EL (cell line): ENCODE measurements at places on chromosomes 11 and 22.

DNA sequence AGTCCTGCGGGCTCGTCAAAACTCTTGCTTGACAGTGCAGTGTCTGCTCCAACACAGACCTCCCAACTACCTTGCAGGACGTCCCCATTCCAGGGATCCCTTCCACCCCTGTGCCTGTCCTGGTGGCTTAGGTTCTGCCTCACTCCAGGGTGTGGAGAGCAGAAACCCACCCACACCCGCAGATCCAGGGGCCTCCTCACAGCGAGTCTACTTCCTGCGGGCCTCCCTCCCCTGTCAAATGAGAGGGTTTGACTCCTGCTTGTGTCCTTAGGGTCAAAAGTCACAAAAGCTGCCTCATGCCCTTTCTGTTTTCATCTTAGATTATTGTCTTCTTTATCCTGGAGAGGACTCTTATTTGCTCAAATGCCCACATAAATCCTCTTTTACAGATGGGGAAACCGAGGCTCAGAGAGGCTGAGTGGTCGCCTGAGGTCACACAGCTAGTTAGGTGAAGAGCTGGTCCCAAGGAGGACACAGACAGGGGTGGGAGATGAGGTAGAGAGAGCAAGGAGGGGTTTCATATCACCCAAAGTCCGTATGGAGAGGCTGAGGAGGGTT, 81.1 kb upstream of the KCNQ1OT1 start:
- DNase-seq: no peak

DNA sequence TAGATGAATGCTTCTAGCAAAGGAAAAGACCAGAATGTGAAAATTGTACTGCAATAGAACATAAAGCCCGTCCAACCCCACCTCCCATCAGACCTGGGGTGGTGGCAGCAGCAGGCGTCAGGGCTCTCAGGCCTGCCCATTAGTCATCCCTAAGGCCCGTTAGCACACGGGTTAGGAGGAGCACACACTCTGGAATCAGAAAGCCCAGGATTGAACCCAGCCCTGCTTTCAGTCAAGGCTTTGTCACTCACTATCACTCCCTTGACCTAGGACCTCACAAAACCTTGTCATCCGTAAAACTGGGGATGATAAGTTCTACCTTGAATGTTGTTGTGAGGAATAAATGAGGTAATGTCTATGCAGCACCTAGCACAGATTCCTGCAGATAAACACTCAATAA, 26.9 kb downstream of the MICAL3 start:
- peak; percentile 59 for DNase-seq

- DNase-seq: peak; percentile 36
Observed at GRCh38 chr11:2975594-2975993, 16.5 kb downstream of the NAP1L4 start.

DNA sequence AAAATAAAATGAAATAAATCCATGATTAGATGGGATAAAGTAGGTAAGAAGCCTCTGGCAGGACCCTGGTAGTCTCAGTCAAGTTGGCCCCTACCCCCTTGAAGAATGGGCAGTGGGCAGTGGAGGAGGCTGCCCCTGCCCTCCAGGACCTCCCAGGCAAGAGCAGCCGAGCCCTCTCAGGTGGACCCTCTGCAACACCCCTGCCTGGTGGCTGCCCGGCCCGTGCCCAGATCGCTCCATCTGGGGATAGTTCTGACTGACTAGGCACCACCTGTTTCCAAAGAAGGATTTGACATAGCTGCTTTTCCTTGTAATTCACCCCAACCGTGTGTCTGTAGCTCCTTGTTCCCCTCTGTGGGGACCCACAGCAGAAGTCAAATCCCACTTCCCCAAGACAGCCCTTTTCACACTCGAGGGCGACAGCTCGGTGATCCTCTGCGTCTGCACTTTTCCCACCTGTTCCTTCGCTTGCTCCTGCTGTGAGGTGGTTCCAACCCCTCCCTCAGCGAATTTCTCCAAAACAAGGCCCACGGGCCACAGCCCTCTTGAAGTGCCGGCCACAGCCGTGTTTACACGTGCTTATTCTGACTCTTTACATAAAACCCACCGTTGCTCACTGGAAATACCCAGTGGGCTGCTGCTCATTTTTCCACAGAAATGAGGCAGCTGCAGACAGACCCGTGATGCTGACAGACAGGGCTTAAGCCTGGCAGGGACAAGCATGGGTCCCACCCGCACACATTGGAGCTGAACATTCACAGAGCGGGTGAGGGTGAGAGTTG, 5.5 kb upstream of the TMPRSS13 start:
- DNase-seq: no peak

DNA sequence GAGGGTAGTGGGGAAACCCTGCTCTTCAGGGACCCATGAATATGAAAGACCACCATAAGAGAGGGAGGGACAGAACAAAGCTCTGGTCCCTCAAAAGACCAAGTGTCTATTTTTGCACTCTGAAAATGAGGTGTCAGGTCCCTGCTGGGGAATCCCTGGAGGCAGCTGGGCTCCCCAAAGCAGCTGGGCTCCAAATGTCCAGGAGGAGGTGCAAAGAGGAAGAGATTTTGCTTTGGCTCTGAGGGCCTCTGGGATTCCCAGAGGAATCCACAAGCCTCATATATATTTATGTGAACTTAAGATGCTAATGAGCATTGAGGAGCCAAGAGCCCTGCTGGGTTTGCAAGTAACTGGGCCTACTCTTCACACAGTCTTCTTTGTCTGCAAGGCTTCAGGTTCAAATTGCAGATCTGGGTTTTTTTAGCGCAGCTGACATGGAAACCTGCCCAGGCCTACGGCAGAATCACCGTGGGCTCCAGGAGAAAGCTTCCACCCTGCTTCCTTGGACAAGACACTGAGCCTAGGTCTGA, 26.0 kb downstream of the CLMP start:
- no peak for DNase-seq

GRCh38 chr22:41922328-41922727, 4.3 kb downstream of the TNFRSF13C start:
- no peak for DNase-seq

DNA sequence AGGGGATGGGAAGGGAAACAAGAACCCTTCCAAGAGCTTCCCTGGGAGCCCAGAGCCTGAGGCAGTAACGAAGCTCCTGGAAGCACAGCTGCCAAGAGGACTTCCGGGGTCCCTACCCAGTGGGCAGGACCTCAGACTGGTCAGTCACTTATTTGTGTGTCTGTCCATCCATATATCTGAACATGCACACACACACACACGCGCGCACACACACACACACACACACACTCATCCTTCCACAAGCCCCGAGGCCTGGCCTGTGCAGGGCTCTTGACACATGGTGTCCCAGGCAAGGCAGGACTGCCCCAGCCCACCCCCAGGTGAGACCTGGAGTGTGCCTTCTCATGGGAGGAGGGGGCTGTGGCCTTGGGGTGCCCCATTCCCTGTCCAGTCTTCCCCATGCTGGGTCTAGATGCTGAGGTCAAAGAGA, 44.9 kb downstream of the IGLL5 start:
- no peak for DNase-seq

GRCh38 chr11:128593281-128593680, 5.9 kb upstream of the ETS1 start:
- peak; percentile 82 for DNase-seq

DNA sequence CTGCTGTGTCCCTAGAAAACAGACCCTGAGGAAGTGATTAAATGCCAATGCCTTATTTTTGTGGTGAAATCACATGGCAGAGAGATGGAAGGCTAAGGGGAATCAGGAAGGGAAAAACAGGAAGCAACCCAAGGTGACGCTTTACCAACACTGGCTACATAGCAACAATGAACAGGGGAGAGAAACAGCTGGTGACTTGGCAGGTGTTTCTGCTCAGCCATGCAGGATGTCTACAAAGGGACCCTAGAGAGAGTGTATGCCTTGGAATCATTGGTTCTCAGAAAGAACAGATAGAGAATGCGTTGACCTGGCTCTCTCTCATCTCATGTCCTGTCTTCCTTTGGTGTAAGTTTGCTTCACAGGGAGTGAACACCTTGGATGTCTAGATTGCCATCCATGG, 911.9 kb downstream of the OPCML start:
- DNase-seq: no peak

DNA sequence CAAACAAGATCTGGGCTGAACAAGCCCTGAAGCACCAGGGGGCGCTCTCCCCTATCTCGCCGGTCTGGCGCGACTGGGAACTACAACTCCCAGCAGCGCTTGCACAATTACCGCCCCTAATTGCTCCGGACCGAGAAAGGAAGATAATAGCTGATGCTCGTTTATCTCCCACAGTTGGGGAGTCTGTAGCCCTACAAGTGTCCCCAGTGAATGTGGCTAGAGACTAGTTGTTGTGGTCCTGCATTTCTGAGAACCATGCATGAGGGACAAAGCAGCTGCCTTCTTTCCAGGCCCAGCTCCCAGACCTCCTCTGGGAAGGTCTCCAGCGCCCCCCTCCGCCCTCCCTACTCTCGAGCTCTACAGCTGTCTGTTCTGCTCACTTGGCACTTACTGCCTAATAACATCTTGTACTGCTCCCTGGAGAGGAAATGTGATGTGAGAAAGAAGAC, 34.4 kb downstream of the NRXN2 start:
- peak; percentile 82 for DNase-seq

DNA sequence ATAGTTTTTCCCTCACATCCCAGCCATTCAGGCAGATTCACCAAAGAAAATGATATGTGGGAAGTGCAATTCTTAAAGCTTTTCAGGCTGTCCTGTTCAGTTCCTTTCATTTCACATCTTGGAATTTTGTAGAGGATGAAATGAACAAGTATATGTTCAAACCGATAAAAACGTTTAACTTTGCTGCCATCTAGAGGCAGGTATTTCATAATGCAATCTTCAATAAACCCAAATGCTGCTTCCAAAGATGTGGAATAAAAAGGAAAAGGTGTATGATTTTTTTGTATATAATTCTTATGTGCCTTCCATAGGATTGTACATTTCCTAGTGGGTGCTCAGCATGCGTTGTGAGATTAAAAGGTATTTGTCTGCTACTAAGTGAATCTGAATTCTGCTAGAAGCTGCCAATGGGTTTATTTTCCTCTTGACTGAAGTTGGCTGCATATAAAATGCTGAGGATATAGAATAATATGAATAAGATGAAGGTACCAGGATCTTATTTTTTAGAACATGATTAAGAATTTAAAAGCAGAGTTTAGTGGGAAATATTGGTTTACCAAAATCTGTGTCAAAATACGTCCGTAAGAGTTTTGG, 199.3 kb downstream of the PGR start:
- DNase-seq: peak; percentile 72

DNA sequence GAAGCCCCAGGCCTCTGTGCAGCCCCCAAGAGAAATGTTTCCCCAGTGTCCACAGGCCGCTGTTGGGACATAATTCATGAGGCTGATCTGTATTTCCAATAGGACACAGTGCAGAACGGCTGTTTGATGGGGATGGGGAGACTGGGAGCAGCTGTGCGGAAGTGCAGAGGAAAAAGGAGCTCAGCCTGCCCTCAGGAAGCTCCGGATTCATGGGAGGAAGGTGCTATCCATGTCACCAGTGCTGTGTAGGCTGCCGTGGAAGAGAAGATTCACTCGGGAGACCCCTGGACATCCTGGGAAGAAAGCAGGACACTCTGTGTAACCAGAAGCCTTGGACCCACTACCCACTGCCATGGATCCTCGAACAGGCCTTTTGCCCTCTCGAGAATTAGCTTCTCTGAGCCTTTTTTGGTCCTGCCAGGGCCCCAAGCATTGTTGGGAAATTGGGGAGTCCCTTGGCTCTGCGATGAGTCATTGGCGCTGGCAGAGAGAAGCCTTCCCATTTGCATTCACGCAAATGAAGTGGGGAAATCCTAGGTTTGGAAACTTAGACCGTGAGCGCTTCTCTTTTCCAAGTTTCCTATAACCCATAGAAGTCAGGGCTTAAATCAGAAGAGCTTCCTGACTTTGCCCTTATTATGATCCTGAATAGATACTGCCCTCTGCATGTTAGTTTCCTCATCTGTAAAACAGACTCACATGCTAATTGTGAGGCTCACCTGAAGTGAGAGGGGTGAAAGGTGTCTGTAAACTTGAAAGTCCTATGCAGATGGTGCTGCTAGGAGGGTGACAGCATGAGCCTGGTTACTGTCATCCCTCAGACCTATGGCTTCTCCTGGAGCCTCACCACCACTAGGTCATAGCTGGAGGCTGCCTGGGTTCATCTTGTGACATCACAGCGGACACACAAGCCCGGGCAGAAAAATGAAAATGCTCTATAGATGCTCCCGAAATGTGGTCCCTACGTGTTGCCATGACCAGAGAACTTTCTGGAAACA, 229.2 kb upstream of the B3GAT1 start:
- DNase-seq: no peak

GRCh38 chr11:32081901-32082300, 9.0 kb upstream of the RCN1 start:
- DNase-seq: no peak

DNA sequence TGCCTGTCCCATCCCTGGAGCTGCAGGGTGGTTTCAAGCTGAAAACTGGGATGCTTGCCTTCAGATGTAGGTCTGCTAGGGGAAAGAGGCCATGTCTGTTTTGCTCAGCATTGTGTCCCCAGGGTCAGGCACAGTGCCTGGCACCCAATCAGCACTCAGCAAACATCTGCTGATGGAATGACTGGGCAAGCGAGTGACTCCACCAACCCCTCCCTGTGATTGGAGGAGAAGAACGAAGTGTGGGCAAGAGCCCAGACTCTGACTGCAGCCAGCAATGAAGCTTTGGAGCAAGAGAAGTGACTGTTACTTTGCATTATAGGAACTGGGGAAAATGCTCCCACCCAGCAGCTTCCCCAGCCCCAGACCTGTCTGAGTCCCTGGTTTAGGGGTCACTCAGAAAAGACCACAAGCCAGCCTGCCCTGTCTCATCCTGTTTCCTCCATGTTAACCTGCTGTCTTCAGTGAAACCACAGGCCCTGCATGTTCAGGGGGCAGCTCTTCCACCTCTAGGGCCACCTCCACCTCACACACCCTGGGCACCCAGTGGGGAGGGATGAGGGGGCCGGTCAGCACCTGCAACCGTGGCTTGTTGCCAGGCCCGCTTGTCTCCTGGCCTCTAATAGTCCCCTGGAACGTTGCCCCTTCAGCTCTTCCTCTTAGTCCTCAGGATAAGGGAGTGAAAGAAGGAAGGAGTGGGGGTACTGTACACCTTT, 147.4 kb downstream of the TRIM29 start:
- DNase-seq: peak; percentile 4

DNA sequence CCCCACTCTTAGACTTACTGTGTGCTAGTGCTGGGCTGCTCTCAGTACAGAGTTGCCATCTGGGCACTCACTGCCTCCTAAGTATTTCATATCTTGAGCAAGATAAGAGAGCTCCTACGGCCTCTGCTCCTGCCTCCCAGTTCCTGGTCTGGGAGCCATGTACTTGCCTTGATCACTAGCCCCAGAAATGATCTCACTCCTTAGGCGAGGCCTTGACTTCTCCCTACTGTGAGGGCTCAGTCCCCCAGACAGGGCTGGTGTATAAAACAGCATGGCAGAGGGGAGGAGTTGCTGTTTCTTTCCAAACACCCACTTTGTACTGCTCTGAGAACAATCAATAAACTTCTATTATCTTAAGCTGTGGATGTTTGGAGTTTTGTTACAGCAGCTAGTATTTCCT, 47.4 kb upstream of the TP53I11 start:
- DNase-seq: no peak

GRCh38 chr11:134712228-134713145, 300.4 kb upstream of the B3GAT1 start:
- DNase-seq: no peak

GRCh38 chr11:110830344-110830743, 118.1 kb upstream of the ARHGAP20 start:
- no peak for DNase-seq

- DNase-seq: no peak
Observed at GRCh38 chr22:25623310-25623734, 58.8 kb downstream of the GRK3 start.

- DNase-seq: no peak
Observed at GRCh38 chr22:22949953-22950352, 62.3 kb downstream of the IGLL5 start.
